ENCODE measurements at places on chromosomes 3 and 15.

DNA sequence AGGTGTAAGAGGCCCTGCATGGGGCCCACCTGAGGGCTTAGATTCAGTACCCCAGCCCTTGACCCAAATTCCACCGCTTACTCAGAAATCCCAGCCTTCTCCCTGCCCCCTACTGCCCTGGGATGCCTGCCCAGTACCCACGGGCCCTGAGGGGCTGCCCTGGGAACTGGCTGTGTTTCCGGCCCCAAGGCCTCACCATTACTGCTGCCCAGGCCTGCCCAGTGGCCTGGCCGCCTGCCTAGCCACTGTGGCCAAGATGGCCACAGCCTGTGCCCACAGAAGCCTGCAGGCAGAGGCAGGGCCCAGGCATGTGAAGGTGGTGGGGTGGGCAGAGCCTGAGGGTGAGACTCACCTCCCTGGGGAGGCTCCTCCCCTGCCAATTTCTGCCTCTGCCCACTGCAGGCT, 6.1 kb upstream of the PRKCD start:
- DNase-seq = no peak

DNA sequence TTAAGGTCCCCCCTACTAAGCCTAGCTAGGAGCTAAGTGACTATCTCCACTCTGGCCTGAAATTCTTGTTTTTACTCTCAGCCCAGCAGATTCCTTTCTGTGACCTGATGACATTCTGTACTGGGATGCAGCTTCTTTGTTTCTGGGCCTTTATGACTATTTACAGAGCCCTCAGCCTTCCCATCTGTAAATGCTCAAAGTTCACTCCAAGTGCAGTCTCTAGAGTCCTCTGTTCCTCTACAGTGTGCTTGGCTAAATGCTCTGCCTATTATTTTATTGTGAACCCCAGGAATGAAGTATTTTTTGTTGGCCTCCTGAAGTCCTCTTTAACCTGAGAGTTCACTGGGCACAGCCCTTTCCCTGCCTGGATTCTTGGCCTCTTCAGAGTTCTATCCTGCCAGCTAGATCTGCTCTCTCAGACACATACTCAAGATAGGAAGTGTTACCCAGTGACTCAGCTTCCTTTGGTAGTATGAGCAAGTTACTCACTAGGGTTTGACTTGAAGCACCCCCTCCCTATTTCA, 278.1 kb upstream of the P2RY1 start:
- no peak for DNase-seq

DNA sequence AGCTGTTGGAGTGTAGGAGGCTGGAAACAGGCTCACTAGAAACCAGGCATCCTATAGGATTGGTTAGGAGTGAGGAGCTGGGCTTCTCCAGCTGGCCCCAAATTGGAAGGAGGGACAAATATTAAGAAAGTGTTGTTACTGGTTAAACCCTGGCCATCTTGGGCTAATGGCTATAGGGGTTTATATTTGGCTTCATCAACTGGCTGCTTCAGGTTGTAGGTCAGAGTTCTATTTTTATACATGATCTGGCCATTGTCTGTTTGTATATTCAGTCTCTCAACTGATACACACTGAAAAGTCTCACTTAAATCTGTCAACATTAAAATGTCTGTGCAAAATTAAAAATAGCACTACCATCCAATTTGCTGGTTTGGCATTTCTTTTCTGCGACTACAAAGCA, 70.2 kb upstream of the ARRDC4 start:
- no peak for DNase-seq

- DNase-seq = no peak
Observed at GRCh38 chr3:123723070-123723469, 138.2 kb upstream of the HACD2 start.

DNA sequence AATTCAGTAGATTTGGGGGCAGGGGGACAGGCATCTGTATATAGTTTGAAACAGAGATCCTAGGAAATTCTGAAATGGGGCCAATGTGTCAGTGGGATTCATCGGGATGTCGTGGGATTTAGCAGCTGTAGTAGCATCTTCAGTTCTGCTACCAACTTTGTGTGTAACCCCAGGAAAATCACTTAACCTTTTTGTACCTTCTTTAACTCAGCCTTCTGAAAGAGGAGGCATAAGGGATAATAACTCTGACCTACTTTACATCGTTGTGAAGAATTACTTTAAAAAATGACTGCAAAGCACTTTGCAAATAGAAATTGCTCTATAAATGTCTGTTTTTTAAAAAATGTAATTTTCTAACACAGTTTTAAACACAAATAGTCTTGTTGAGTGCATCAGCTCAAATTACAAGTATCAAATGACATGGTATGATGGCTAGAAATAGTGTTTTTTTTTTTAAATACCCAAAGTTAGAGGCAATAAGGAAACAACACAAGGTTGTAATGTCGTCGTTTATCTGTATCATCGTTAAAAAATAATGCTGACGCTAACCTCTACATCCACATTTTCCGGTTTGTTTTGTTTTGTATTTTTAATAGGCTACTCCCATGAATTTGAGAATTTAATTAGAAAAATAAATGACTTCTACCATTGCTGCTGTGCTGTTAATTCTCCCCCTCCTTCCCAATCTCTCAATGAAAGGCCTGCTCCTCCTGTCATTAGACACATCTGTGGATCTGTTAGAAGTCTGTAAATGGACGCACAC, 338.5 kb downstream of the PTPRG start:
- no peak for DNase-seq

DNA sequence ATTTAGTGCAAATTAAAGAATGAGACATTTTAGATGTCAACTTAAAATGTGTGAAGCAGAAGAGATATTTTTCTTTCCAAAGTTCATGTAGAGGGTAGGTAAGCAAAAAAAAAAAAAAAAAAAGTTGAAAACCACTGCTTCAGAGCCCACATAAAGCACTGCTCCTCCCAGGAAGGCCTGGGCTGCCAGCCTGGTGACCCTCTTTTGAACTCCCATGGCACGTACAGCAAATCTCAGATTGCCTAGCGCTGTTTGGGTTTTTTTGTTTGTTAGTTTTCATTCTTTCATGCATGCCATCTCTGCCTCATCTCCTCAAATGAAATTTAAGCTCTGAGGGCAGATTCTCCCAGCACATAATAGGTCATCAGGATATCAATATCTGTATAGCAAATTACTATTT, 120.1 kb downstream of the SRGAP3 start:
- DNase-seq = no peak

GRCh38 chr15:65576664-65577063, 34.3 kb downstream of the INTS14 start:
- DNase-seq = no peak

DNA sequence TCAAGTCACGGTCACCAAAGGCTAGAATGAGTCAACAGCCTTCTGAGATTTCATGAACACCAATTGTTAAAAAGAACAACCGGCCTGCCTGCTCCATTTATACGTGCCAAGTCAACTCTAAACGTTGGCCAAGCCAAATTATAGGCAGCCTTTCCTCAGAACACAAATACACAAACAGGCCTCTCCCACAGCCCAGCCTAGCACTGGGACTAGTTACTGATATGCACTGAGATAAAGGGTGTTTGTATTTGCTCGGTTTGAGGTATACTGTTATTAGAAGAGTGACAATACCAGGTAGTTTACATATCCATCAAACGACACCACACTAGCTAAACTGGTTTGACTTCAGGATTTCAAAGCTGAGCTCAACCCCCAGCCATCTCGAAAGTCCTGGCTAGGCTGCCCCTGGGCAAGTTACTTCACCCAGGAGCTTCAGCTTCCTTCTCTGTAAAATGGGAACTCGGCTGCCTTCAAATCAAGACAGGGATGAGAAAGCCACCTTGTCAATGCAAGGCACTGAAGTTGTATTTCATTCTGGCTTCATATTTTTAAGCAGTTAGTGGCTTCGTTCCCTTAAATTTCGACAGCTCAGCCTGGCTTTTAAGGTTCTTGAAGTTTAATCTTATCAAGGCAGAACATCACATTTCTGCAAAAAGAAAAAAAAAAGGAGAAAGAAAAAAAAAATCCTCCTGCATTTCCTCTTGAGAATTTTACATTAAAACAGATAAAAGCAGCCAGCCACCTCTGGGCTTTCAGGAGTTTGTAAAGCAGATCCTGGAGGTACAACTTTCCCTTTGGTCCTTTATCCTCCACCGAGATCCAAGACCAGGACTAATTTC, 4.0 kb downstream of the TLE3 start:
- DNase-seq = no peak

GRCh38 chr3:185757176-185757575, 67.7 kb downstream of the IGF2BP2 start:
- DNase-seq = no peak

DNA sequence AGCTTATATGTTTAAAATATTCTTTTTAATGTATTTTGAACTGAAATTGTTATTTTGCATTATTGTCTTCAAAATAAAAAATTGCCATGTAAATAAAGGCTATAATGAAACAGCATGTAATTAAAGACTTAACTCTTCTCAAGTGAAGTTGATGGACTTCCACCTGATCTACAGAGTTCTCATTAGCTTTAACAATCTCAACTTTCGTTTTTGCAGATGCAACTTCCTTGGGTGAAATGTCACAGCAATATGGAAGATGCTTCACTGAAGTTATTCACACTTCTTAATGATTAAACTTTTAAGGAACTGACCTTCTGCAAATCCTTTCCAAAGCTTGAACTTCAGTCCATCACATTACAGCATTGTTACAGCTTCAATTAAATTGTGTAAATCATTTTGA, 63.6 kb downstream of the OSTN start:
- DNase-seq = no peak

GRCh38 chr3:187839422-187839821, 94.2 kb upstream of the BCL6 start:
- no peak for DNase-seq

- DNase-seq = peak; percentile 91
Observed at GRCh38 chr15:67839499-67839928, 331 bp downstream of the RNU6-1 start.

DNA sequence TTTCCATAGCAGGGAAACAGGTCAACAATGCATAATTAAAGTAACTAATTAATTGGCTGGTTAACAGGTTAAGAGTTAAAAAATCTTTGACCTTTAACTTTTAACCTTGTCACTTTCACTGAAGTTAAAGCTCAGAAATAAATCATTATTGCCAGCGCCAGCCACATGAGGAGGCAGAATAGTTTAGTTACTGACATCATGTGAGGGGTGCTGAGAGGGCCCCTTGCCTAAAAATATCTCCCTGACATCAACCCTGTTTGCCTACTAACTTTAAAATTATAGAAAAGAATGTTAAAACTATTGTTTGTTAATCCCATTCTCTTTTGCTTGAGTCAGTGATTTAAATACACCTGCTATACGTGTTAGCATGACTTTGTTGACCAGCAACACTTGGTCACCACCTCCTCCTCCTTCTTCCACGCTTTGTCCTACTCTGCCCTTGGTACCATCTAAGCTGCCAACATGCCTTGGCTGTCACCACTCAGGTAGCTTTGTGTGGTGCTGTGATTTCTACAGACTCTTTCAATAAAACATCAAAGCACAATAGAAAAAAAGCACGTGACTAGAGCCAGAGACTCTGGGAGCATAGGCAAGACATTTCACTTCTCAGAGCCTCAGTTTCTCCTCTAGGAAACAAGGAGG, 2.7 kb downstream of the FBXO40 start:
- DNase-seq = no peak
